ENCODE measurements at places on chromosomes 7 and 10. TPM values are rescaled to one million over a fixed set of nuclear protein-coding genes. Genes with fewer than 3 reads are reported as not detected.

Gene HSPA12A
- total RNA-seq: 5.4 TPM

Gene HOXA1
- total RNA-seq: 5.5 TPM

Gene ABCB1
- total RNA-seq: not detected

Gene FAM221A
- 2.9 TPM for total RNA-seq

Gene TUBB8
- total RNA-seq: not detected

Gene PPA1
- total RNA-seq: 152 TPM

Gene WDR91
- total RNA-seq: 7.0 TPM

Gene CNPY1
- 2.2 TPM for total RNA-seq

Gene CPVL
- 0.62 TPM for total RNA-seq

Gene UCN3
- not detected for total RNA-seq

Gene RAB19
- not detected for total RNA-seq

Gene GOT1
- total RNA-seq: 25.2 TPM

Gene NPY4R2
- not detected for total RNA-seq

Gene LCOR
- total RNA-seq: 15.6 TPM

Gene DNMBP
- total RNA-seq: 12.8 TPM

Gene CYP2W1
- total RNA-seq: not detected

Gene GPRIN2
- total RNA-seq: not detected

Gene LRRC17
- 907 TPM for total RNA-seq

Gene OR2A2
- total RNA-seq: not detected

Gene GATA3
- 0.11 TPM for total RNA-seq

Gene LAMB1
- 105 TPM for total RNA-seq

Gene ZNF239
- total RNA-seq: 1.7 TPM

Gene CYP3A7
- 0.29 TPM for total RNA-seq

Gene GOLGA7B
- 0.29 TPM for total RNA-seq

Gene PRKCQ
- total RNA-seq: 0.47 TPM

Gene LLCFC1
- not detected for total RNA-seq

Gene ELOVL3
- total RNA-seq: 5.6 TPM

Gene PLXDC2
- total RNA-seq: 16.2 TPM

Gene RGS10
- total RNA-seq: 2.9 TPM
